ENCODE measurements at places on chromosomes 16 and 17.

DNA sequence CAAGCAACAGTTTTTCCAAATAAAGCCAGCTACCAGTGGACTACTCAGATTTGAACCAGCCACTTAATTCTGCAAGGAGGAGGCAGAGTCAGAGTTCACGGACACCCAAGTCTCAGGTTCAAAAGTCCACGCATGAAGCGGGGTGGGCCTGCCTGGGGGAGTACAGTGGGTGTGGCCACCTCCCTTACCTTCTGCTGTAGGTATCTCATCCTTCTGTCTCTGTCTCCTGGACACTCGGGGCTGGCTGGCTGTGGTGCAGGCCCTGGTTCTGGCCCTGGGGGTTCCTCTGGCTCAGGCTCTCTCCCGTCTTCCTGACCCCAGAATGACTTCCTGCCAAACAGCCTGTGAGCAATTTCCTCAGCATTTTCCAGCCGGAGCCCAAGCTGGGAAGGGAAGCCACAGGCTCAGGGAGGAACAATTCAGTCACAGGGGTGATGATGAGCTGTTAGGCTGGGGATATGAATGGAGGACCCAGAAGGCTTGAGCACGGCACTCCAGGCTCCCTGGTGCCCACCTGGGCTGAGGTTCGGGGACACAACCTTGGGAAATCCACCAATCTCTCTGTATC is 101.9 kb downstream of the LITAF start:
- no peak for DNase-seq

- DNase-seq, result peak; percentile 47
Observed at GRCh38 chr17:8326511-8327302, 12.9 kb upstream of the ODF4 start.

- DNase-seq, result no peak
Observed at GRCh38 chr17:31225831-31226230, 71.2 kb downstream of the OMG start.

DNA sequence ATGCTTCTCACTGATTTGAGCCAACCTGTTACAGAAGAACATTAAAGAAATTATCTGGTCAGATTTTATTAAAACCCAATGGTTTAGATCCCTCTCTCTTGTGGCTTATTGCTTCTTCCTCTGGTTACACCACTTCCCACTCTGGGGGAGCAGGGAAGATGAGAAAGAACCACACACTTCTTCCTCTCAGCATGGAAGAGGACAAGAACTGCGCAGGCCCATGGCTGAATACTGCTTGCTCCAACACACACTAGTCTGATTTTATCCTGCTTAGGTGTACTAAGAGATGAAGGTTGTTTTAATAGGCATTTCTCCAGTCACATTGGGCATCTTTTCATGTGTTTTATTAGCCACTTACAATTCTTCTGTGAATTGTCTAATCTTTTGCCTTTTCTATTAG is 27.6 kb downstream of the MAP3K3 start:
- DNase-seq, result no peak

GRCh38 chr16:79400462-79401149 is 199.9 kb downstream of the MAF start:
- DNase-seq, result no peak

- no peak for DNase-seq
Observed at GRCh38 chr16:57773655-57774295, 28.5 kb downstream of the KIFC3 start.

GRCh38 chr17:82232322-82232820 is 3.5 kb downstream of the SLC16A3 start:
- no peak for DNase-seq

DNA sequence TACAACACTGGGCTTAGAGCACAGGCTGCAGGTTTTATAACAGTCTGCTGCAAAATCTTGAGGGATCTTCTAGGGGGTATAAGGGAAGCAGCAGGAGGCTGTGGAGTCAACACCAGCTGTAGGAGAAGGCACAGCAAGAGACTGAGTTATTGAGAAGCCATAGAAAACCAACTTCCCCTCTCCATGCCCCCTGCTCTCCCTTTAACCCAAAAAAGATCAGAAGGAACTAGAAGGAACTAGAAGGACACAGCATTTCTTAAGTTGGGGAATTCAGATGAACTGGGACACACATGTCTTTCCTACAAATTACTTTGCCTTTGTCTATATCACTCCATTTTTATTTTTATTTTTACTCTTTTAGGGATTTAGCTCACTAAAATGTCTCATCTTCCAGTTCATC is 6.2 kb upstream of the CCL18 start:
- no peak for DNase-seq

GRCh38 chr17:79844869-79845600 is 5.8 kb upstream of the CBX4 start:
- peak; percentile 71 for DNase-seq

DNA sequence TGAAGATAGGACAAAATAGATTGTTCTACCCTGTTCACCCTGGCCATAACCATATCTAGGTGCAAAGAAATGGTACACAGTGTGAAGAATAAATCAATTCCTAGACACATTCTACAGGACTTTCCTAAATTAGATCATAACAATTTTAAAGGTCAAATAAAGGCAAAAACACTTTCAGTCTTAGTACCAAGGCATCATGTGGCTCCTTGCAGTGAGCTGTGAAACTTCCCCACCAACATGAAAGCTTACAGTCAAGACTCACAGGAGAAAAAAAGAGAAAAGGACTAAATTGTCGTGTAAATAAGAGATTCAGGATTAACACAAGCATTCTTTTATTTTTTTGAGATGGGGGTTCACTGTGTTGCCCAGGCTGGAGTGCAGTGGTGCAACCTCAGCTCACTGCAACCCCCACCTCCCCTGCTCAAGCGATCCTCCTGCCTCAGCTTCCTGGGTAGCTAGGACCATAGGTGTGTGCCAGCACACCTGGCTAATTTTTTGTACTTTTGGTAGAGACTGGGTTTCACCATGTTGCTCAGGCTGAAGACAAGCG is 14.2 kb downstream of the NSMCE1 start:
- no peak for DNase-seq

DNA sequence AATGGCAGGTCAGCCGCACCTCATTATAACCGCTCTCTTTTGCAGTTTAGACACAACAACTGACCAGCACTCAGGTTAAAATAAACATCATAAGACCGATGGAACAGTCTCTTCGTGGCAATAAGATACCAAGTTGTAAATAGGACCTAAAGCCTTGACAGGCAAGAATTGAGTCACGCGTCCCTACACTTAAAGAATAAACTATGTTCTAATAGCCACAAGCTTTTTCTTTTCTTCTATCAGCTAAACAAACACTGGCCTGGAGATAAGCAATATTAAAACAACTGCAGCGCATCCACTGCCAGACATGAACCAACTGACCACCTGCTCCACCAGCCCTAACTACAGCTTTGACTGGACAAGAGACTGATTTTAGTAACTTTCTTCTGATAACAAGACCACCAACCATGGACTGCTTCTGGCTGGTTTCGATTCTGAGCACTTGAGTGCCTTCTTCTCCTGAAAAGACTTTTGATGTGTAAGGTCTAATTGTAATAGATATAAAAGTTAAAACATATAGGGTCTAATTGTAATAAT is 17.5 kb downstream of the SLFN12L start:
- DNase-seq, result no peak

- no peak for DNase-seq
Observed at GRCh38 chr17:30237296-30238002, 2.0 kb upstream of the SLC6A4 start.

- no peak for DNase-seq
Observed at GRCh38 chr16:49504023-49504364, 130.4 kb downstream of the C16orf78 start.

DNA sequence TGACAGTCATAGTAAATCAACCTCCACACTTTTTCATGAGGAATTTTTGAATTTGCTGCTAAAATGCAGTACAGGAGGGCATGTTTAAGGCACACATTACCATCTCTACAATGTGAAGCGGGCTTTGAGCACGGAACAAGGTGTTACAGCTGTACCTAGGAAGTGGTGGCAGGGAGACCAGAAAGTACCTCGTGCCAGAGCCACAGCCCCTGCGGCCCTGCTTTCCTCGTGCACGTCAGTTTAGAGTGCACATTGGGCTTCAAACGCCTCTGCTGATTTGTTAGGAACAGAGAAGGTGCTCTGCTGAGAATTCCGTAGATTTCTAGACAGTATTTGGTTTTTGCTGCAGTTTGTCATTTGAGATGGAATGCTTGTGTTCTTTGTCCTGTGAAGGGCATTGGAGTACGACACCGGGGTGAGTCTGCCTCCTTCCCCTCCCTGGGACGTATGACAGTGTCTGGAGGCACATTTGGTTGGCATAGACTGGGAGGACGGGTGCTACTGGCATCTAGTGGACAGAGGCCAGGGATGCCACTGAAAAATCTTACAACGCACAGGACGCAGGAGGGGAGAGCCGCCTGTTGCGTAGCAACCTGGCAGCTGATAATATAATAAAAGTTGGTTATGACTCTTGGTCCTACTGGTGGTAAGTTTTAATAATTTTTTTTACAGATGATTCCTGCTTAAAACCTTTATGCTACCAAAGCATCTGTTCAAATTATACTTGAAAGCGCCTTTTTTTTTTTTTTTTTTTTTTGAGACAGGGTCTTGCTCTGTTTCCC is 9.1 kb downstream of the FOXK2 start:
- no peak for DNase-seq

GRCh38 chr16:13453938-13454553 is 465.9 kb upstream of the ERCC4 start:
- DNase-seq, result no peak

GRCh38 chr17:73203135-73203787 is 10.4 kb downstream of the COG1 start:
- no peak for DNase-seq

DNA sequence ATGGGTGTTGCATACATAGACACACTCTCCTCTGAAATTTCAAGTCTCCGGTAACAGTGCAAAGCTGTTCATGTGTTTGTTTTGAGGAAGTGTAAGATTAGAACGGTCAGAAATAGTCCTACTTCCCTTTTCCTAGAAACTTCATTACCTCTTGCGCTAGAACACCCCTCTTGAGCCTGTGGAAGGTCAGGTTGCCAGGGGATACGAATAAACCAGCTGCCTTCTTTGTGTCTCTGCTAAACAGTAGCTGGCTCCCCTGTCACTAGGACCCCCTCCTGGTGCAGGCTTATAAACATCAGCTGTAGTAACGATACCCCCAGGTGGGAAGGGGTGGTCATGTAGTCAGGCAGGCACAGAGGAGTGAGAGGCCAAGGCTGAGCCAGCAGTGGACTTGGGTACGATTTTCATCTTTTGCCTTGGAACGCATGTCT is 113.4 kb upstream of the RCVRN start:
- no peak for DNase-seq

- no peak for DNase-seq
Observed at GRCh38 chr16:4874666-4875065, 27.4 kb downstream of the UBN1 start.

GRCh38 chr16:64950731-64951130 is 171.1 kb downstream of the CDH11 start:
- DNase-seq, result no peak

GRCh38 chr16:4380119-4381063 is 8.7 kb downstream of the VASN start:
- no peak for DNase-seq

DNA sequence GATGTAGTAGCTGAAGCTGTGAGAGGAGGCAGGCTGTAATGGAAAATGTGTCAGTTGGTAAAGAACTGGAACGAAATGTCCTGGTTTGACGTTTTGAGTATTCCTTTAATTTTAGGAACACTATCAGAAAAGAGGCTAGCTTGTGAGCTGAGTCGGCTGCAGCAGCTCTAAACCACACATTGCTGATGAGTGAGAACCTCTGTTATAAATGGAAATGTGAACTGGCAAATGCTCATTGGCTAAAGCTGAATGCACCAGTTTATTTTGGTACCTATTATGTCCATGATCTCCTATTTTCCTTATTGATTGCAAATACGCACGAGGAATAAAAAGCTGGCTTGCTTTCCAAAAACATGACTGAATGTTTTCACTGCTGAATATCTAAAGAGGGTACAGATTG is 11.0 kb upstream of the WIPI1 start:
- no peak for DNase-seq

DNA sequence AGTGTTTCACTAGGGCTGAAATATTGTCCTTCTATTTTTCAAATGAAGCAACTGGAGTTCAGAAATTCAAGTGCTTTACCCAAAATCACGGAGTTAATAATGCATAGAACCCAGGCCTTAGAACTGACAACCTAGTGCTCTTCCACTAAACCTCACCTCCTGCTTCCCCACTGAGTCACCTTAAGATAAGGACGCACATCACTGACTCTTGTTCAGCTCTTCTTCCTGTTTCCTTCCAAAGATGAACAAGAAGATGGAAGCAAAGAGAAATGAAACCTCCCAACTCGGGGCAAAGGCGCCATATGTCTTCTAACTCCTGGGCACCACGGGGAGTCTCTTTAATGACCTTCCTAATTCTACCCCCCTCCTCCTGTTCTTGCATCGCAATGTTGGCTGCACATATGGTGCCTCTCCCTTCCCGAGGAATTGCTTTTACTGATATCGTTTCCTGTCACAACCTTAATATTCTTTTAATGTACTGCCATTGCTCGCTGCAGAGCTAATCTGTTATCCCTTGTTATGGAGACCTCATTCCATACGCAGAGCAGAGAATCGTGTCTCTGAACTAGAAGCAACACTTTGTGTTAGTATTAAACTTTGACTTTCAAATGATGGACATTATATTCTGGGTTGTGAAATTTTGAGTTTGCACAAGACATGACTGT is 591.4 kb downstream of the TMEM114 start:
- DNase-seq, result no peak

DNA sequence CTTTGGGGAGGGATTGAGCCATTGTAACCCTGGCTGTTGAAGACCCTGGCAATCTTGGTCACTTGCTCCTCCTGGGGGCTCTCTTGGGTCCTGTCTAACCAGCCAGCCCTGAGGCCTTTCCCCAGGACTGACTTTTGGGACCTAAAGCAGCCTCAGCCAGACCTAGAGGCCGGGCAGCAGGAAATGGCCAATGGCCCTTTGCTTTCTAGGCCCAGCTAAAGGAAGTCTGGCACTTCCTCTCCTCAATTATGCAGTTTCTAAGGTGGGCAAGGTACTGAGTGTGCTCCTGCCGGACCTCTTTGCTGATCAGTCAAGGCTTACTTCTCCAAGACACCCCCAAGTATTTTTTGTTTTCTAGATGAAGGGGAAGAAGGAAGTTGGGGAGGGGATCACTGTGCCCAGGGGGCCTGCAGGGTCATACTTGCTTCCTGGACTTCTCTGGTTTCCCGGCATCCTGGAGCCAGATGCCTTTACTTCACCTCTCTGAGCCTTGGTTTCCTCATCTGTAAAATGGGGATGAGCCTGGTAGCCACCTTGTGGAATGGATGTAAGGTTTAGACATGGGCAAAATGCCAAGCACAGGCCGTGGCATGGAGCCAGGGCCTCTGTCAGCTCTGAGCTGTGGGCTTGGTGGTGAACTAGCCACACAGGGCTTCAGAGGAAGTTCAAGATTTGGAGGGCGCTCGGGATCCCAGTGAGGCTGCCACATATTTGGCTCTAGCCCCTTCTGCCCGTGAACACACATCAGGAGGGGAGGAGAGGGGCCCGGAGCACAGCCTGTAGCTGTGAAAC is 8.6 kb downstream of the CX3CL1 start:
- no peak for DNase-seq
